ENCODE measurements at places on chromosomes 5 and 9.

GRCh38 chr5:60613826-60614225 lies 86.1 kb downstream of the DEPDC1B start:
- no peak for DNase-seq

DNA sequence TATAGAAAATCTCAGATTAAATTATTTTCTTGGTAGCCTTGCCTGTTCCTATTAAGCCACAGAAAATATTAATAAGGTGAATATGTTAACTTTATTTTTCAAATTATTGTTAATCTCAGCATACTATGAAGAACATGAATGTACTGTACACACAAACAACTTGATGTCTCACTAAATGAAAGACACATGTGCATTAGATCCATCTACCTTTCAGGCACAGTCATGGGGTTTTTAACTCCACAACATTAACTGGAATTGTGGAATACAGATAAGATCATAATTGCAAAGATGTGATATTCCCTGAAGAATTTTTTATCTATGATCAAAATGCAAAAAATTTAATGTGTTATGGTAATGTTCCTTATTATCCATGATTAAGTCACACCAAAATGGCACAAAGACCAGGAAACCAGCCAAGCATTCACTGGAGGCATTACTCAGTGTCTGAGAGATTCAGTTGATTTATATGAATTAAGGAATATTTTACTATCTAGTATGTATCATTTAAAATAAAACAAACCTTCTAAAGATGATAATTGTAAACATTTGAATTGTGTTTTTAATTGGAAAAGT lies 150.0 kb upstream of the VCAN start:
- no peak for DNase-seq

GRCh38 chr9:37381094-37381741 lies 41.3 kb upstream of the GRHPR start:
- DNase-seq, result no peak

GRCh38 chr5:134101686-134102439 lies 12.6 kb upstream of the TCF7 start:
- no peak for DNase-seq

- DNase-seq, result no peak
These were observed 4.0 kb downstream of the GFI1B start for GRCh38 chr9:132982458-132982857.

DNA sequence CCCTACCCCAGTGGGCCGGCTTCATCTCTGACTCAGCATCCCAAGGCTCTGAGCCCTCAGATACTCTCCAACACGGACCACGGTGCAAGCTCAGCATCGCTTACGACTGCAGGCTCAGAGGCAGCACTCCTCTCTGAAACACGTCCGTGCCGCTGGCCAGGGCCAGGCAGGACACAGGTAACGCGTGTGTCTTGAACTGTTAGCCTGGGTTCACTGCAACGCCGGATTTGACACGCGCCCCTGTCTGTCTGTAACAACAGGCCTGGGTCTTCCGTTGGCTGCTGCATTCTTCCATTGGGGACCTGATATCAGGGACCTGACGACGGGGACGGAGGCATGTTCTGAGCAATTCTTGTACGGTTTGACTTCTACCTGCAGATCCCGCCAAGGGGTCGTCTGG lies 6.4 kb downstream of the SLC6A3 start:
- no peak for DNase-seq

GRCh38 chr9:134385915-134386314 lies 59.7 kb downstream of the RXRA start:
- DNase-seq, result no peak

DNA sequence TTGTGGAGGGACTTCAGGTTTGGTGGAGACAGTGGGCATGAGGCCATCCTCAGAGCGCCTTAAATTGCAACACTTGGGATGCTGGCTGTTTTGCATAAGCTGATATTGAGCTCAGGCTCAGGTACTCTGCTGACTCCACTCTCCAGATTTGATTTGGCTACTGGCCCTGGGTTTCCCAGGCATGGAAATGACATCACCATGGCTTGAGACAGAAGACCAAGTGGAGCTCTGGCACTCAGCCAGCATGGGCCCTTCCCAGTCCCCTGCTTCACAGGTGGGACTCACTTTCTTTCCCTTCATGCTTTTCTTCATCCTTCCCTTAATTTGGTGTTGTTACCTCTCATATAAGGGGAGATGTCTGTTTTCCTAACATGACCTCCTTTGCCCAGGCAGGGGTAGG lies 72.0 kb upstream of the IL12B start:
- no peak for DNase-seq

DNA sequence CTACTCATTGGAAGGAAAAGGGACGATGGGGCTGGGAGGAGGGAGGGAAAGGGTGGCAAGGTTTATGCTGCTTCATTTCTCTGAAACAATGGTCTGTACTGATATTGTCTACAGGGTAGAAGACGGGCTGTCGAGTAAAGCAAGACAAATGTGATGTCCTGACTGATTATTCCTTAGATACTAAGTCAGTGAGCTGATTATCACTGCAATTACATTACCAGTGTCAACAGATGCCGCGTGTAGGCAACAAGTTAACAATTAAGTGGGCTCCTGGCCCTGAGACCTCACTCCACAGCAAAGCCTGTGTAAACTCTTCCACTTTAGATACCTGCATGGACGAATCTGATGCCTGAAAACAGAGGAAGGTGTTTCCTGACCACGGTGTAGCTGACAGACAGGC lies 602.8 kb downstream of the IRX1 start:
- DNase-seq, result no peak

DNA sequence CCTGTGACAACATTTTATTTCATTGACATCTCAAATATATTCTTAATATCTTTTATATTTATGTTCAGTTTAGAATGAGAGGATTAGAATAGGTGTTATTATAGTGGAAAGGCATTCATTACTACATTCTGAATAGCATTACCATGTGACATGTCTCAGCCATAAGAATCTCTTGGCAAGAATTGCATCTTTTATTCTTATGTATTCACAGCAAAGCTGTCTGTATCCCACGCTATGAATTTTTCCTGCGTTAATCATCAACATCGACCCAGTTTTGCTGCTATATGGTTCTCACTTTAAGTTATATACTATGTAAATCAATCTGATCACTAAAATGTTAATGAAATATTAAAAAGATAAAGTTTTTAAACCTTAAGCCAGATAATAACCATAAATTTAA lies 248.6 kb downstream of the TMEM232 start:
- DNase-seq, result no peak

DNA sequence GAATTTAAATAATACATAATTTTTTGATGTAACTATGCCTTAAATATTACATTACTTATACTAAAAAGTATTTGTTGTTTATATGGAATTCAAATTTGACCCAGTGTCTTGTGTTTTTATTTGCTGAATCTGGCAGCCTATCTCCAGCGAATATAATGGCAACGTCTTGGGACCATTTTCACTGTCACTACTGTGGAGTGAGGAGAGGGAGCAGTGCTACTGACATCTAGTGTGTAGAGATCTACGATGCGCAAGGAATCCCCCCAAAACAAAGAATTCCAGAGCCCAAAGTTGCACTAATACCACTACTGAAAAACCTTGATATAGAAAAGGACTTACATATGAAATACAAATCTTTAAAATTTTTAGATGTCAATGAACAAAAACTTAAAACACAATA lies 314.4 kb downstream of the DRD1 start:
- DNase-seq, result no peak

DNA sequence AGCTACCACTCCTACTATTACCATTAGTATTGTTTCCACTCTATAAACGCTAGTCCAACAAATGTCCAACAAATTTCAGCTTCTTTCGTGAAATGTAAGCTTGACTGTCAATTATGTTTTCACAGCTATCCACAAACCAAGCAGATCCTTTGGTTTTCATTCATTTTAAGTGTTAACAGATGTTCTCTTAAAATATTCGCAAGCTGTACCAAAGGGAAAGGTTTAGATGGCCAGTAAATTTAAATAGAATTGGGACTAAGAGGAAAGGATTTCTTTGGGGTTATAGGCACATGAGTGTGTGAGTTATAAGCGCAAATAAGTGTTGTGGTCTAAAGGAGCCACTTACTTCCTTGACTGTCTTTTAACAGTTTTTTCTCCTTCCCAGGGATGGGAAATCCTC lies 136.8 kb upstream of the ADRA1B start:
- DNase-seq, result no peak

- DNase-seq, result no peak
These were observed 5.4 kb downstream of the SNCB start for GRCh38 chr5:176624938-176625337.

GRCh38 chr9:8680157-8680556 lies 880.6 kb upstream of the DMAC1 start:
- DNase-seq, result no peak

GRCh38 chr9:87557996-87558395 lies 60.3 kb downstream of the DAPK1 start:
- DNase-seq, result peak; percentile 62

DNA sequence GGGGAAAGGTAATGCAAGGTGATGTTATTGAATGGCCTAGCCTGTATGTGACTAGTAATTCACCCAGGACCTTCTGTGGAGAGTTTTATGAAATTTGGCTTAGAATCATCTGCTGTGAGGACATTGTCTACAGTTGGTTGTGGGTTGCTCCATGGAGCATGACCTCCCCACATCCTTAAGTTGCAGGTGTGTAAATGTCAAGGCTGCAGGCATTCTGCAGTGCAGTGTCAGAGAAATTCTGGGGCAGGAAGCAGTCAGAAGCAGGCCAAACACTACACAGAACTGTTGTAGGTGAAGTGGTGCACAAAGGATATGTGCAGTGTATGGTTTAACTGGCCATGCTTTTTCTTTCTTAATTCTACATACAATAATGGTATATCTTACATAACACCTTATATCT lies 588.3 kb downstream of the EBF1 start:
- DNase-seq, result no peak

GRCh38 chr5:156435101-156435500 lies 108.1 kb downstream of the SGCD start:
- no peak for DNase-seq

DNA sequence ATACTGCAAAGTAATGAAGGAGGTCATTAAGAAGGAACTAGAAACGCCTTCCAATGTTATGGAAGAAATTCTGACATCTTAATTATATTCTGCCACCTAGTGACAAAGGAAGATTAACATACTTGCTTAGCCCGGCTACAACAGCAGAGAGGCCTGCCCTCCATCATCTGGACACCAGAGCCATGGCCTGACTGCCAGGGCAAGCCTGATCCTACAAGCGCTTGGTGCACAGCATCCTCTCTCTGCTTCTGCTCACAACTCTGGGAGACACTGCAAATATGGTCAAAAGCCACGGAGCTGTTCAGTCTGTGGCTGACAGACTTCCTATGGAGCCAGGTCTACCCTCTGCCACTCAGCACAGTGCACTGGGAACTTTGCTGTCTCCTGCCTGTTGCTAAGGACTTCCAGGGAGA lies 87.3 kb upstream of the SLC44A1 start:
- DNase-seq, result peak; percentile 20

GRCh38 chr5:58466939-58467338 lies 7.1 kb upstream of the PLK2 start:
- no peak for DNase-seq

- DNase-seq, result no peak
These were observed 289.9 kb downstream of the KCTD16 start for GRCh38 chr5:144460600-144460999.

GRCh38 chr5:54093081-54093492 lies 217.3 kb downstream of the ARL15 start:
- DNase-seq, result no peak

- DNase-seq, result no peak
These were observed 165.0 kb downstream of the DROSHA start for GRCh38 chr5:31366941-31367340.

DNA sequence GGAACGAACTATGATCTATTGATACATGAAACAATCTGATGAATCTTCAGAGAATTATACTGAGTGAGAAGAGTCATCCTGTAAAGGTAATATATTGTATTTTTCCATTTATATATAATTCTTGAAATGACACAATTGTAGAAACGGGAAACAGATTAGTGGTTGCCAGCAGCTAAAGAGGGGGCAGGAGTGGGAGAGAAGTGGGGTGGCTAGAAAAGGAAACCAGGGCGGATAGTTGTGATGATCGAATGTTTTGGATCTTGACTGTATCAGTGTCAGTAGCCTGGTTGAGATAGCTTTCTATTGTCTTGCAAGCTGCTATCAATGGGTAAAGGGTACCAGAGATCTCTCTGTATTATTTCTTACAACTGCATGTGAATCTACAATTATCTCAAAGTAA lies 17.7 kb upstream of the RAPGEF1 start:
- DNase-seq, result no peak

DNA sequence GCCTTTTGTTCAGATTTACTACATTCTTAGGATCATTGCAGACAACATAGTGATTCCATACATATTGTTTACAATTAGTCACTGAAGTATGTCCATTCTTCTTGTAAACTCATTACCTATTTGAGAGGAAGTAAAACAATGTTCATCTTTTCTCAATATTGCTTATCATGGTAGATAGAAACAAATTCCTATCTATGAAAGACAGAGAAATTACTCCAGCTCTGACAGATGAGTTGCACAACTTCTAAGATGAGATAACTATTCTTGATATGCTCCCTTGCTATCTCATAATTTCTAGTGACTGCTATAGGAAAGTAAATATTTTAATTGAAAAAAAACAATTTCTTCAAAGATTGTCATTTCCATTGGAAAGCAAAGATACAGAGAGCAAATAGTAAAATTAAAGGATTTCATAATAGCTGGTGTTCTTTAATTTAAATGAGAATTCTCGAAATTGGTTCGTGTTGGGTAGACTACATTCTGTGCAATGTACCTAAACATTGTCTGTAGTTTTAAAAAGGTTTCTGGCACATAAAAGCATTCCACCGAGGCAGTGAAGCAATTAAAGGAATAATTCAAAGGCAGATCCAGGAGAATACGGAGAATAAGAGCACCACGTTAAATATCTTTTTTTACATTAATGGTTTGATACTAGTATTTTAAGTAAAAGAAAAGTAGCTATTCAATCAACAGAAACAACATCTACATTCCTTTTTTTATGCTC lies 1029.1 kb upstream of the ACO1 start:
- DNase-seq, result no peak

DNA sequence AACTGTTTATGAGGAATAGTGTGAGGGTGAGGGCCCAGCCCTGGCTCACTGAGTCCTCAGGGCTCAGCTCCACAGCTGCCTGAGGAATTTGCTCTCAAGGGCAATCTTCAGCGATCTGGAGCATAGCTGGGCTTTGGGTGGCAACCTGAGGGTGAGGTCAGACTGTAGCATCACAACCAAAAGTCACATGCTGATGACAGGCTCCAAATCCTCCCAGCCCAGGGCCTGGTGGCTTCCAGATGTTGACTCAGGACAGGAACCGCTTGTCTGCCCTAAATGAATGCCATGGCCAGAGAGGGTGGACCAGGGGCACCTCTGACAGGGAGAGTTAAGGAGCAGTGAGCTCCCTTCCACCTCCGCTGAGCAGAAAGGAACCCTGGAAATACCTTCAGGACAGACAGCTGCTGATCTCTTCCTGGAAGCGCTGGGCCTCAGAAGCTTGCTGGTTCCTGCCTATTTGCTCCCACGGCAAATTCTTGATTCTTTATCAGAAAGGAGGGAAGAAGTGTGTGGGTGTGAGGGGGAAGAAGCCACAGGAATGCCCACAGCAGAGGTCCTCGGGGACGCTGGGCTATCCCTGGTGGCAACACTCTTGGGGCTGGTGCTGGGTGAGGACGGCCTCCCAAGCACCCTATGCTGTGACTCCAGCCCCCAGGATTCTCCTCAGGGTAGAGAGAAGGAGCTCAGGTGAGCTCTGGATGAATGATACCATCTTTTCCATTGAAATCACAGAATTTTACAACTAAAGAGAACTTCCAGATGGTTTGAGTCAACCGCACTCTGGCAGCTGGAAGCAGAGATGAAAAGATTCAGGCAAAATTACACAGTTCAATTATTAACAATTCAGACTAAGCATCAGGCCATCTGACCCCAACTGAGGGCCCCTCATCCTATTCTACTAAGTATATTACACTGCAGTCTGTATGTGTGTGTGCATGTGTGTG lies 13.8 kb upstream of the CTSL start:
- DNase-seq, result no peak
